ENCODE measurements at places on chromosomes 4 and X. TPM values are rescaled to one million over a fixed set of nuclear protein-coding genes. Genes with fewer than 3 reads are reported as not detected.

The SSX4 gene
- not detected for total RNA-seq

The MID2 gene
- 28.5 TPM for total RNA-seq

- peak; percentile 31 for DNase-seq
These were observed 22.3 kb downstream of the ASMTL start for GRCh38 chrX:1430451-1430850.

DNA sequence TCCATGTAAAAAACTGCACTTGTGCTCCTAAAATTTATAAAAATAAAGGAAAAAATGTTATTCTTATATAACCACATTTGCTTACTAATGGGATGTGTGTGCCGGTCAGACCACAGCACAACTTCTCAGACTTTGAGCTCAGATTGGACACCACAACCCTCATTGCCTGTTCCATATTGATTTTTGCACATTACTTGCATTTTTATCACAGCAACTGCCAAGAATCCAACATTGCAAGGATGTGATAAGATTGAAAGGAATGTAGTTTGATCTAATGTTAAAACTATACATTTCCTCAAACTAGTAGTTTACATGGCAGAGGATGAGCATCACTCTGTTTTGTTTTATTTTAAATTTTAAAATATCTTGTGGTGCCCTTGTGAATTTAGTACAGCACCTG lies 227.8 kb downstream of the KDR start:
- DNase-seq, result no peak

DNA sequence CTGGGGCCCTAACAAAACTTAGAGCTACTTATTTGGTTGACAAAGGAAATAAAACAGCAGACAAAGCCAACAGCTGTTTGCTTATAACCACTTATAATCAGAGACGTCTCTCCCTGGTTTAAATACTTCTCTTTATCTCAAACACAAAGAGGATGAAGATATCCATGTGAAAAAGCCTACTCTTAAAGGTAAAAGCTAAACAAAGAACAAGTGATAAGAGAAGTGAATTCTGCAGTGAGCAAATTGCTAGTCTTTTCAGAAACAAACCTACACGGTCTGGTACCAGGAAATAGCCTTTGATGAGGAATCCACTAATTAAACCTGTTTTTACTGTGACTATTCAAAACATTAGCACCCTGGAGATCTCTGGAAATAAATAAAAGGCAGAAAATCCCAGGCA lies 46.7 kb downstream of the GRIA3 start:
- no peak for DNase-seq

- no peak for DNase-seq
These were observed 19.3 kb upstream of the RASL11B start for GRCh38 chr4:52842792-52843191.

DNA sequence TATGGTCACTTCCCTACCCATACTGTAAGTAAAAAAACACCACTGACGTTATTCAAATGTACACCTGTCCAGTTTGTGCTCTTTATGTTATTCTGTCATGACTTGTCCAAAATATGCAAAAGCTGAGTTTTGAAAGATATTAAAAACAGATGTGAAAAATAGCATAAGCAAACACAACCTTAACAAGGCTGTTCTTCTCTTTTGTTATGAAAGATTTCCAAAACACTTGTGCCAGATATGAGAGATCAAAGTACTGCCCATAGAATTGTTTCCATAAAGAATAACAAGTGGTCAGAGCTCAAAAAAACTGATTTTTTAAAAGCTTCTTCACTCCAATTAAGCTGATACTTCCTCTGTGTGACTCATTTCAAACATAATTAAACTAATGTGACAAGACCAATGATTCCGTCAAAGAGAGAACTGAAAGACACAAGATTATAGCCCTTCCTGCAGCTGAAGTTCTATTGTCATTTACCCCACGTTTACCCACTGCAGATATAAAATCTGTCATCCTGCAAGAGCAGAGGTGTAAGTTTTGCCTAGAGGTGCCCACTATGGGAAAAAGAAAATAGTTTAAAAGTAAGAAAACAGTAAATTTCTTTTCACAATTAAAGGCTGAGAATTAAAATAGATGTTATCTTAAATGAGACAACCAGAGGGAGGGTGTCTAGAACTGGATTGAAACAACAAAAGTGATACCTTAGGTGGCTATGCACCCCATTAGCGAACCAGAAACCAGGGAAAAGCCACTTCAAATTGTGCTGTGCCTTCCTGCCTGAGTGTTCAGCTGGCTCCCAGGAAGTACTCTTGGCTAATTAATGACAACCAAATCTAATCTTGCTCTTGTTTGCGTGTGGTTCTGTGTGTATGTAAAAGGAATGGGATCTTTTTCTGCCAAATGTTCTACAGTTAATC lies 30.1 kb downstream of the RASSF6 start:
- no peak for DNase-seq

DNA sequence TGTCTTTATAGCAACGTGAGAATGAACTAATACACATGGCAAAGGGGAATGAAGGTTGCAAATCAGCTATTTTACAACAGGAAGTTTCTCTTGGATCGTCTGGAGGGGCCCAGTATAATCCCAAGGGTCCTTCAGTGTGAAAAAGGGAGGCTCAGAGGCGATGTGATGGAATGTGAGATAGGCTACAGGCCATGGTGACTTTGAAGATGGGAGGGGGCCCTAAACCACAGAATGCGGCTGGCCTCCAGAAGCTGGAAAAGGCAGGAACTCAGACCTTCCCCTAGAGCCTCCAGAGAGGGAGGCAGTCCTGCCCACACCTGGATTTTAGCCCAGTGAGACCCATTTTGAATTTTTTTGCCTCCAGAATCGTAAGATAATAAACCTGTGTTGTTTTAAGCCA lies 69.4 kb upstream of the PGM2 start:
- no peak for DNase-seq

GRCh38 chr4:137627739-137628460 lies 95.6 kb upstream of the PCDH18 start:
- no peak for DNase-seq

The ALAS2 gene
- total RNA-seq, result 1.1 TPM

DNA sequence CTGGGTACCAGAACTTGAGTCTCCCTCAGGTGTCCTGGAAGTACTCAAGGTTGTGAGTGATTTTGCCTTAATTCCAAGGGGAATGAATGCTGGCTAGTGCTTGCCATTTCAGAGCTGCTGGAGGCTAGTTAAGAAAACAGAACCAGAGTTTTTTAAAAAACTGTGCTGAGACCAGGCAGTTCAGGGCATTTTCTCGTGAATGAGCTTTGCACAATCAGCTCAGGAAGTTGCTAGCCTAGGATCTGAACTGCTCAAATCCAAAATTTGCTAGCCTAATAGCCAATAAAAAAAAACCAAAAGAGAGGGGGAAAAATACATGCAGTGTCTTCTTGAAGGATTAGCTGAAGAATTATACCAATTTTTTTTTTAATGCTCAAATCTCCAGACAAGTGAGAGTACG lies 292.7 kb downstream of the FBXW7 start:
- DNase-seq, result no peak

GRCh38 chr4:142036795-142037583 lies 400.6 kb downstream of the IL15 start:
- no peak for DNase-seq

The MAP9 gene
- total RNA-seq, result 8.8 TPM

Data from breast epithelium (tissue), 4 donors.